Suprapubic skin (tissue), 4 donors: ENCODE measurements at places on chromosomes 5 and 9.

DNA sequence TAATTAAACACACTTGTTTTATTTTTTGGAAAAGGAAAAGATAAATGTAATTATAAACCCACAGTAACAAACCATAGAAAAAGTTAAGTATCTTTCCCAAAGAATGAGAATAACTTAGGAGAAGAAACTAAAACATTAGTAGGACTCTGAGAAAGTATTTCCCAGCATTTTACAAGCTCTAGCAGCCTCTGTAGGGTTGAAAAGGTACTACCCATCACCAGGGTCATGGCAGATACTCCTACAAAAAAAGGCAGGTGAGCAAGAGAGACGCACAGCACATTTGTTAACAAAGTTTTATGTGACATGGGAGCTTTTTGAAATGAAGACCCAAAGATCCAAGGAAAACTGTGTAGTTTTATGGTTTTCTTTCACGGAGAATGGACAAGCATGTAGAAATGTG is 77.7 kb upstream of the FAM169A start:
- DNase-seq, result no peak
- H3K27ac ChIP-seq, result no peak overlapping the region
- H3K4me3 ChIP-seq, result no peak overlapping the region
- no peaks in the 10 kb centered on the region for H3K4me1 ChIP-seq

- DNase-seq, result no peak
- no peak overlapping the region for H3K4me3 ChIP-seq
- no peaks in the 10 kb centered on the region for H3K36me3 ChIP-seq
- H3K27me3 ChIP-seq, result no peaks in the 10 kb centered on the region
- no peaks in the 10 kb centered on the region for H3K4me1 ChIP-seq
- H3K27ac ChIP-seq, result no peak overlapping the region
Measured at GRCh38 chr5:100232736-100233135, 302.4 kb upstream of the FAM174A start.

- H3K4me3 ChIP-seq, result no peak overlapping the region
- no peaks in the 10 kb centered on the region for H3K4me1 ChIP-seq
- no peaks in the 10 kb centered on the region for H3K27me3 ChIP-seq
- H3K27ac ChIP-seq, result no peak overlapping the region
Measured at GRCh38 chr5:117072439-117072838, 497.8 kb upstream of the SEMA6A start.

DNA sequence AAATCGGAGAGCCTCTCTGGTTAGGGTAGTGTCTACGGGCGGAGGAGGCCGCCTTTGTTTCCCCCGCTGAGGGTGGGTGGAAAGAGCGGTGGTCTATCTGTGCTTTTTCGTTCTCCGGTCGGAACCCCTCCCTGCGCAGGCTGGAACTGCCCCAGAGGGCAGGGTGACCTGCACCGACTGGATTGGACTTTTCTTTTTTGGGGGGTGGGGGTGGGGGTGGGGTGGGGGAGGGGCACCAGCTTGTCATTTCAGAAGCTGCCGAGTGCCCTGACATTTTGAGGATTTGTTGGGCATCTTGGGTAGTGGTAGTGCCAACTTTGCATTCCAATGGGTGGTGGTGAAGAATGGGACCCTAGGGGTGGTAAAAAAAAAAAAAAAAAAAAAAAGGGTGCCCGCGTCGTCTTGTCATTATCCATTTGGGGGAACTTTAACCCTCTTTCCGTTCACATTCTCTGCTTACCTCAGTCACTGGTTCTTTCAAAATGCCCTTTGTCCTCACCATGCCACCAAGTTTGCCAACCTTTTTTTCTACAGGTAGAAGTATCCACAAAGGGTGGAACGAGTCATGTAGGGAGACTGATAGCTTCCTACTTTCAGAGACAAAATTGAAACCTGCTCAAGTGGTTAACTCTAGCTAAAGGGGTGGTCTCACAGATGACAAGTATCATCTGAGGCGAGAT is 1.3 kb downstream of the UBE2R2 start:
- peak overlapping the region; percentile 96 for H3K4me3 ChIP-seq
- H3K27ac ChIP-seq, result peak overlapping the region; percentile 100
- no peaks in the 10 kb centered on the region for H3K27me3 ChIP-seq
- H3K36me3 ChIP-seq, result no peaks in the 10 kb centered on the region

GRCh38 chr9:806285-807156 is 35.0 kb upstream of the DMRT1 start:
- peaks cover 6% of the 10 kb centered on the region for H3K4me1 ChIP-seq
- H3K4me3 ChIP-seq, result no peak overlapping the region
- H3K27ac ChIP-seq, result no peak overlapping the region
- H3K27me3 ChIP-seq, result no peaks in the 10 kb centered on the region

GRCh38 chr5:160960592-160960991 is 108.6 kb upstream of the ATP10B start:
- H3K36me3 ChIP-seq, result no peaks in the 10 kb centered on the region
- H3K27me3 ChIP-seq, result no peaks in the 10 kb centered on the region
- no peak overlapping the region for H3K4me3 ChIP-seq
- peak overlapping the region; percentile 18 for H3K27ac ChIP-seq
- DNase-seq, result no peak
- peaks cover 22% of the 10 kb centered on the region for H3K4me1 ChIP-seq

GRCh38 chr5:32233696-32234447 is 59.8 kb upstream of the GOLPH3 start:
- H3K4me3 ChIP-seq, result no peak overlapping the region
- no peaks in the 10 kb centered on the region for H3K27me3 ChIP-seq
- H3K36me3 ChIP-seq, result peaks cover 55% of the 10 kb centered on the region
- H3K4me1 ChIP-seq, result peaks cover 29% of the 10 kb centered on the region
- peak overlapping the region; percentile 74 for H3K27ac ChIP-seq
- peak; percentile 68 for DNase-seq

- H3K27ac ChIP-seq, result no peak overlapping the region
- no peaks in the 10 kb centered on the region for H3K27me3 ChIP-seq
- DNase-seq, result no peak
- H3K4me3 ChIP-seq, result no peak overlapping the region
Measured at GRCh38 chr9:2679011-2679410, 38.3 kb upstream of the KCNV2 start.

DNA sequence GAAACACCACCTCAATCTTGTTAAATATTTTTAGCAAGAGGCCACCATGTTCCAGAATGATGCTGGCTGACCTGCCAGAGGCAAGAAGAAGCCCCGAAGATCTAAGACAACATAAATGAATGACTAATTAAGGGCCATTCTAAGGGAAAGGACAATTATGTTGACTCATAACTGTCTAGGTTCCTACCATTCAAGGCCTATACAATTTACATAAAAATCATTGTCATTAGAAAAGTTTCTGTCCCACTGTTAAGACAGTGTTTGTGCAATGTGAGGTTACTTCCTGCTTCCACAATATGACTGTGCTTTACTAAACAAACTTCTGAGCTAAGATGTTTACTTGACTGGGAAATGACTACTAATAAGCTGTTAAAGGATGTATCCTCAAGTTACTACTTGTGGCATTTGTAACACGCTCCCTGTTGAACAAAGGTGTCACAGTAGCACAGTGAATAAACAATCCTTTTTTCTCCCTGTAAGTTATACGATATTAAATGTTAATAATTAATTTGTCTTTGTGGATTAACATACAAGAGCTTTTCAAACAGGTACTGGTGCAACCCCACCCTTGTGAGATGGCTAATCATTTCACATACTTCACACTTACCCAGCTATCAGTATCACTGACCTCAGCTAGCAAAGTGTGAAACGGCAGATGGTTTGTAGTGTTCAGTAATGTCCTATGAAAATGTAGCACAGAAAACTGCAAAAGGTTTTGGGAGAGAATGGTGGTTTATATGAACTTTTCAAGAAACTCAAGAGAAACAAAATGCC is 195.8 kb downstream of the EFNA5 start:
- no peak for DNase-seq
- H3K4me1 ChIP-seq, result peaks cover 75% of the 10 kb centered on the region
- no peak overlapping the region for H3K4me3 ChIP-seq
- peak overlapping the region; percentile 45 for H3K27ac ChIP-seq
- H3K27me3 ChIP-seq, result no peaks in the 10 kb centered on the region
- H3K36me3 ChIP-seq, result no peaks in the 10 kb centered on the region

- DNase-seq, result no peak
- no peaks in the 10 kb centered on the region for H3K27me3 ChIP-seq
- H3K27ac ChIP-seq, result no peak overlapping the region
- H3K4me1 ChIP-seq, result peaks cover 36% of the 10 kb centered on the region
- no peaks in the 10 kb centered on the region for H3K36me3 ChIP-seq
Measured at GRCh38 chr9:71515107-71515506, 253.2 kb downstream of the CEMIP2 start.

- H3K4me3 ChIP-seq, result peak overlapping the region; percentile 16
- H3K27ac ChIP-seq, result no peak overlapping the region
- no peaks in the 10 kb centered on the region for H3K27me3 ChIP-seq
- H3K36me3 ChIP-seq, result no peaks in the 10 kb centered on the region
- DNase-seq, result no peak
Measured at GRCh38 chr5:35248843-35249780, 18.8 kb upstream of the PRLR start.

GRCh38 chr9:81499021-81499454 is 190.3 kb downstream of the TLE1 start:
- H3K27me3 ChIP-seq, result no peaks in the 10 kb centered on the region
- peak overlapping the region; percentile 26 for H3K27ac ChIP-seq
- peaks cover 8% of the 10 kb centered on the region for H3K4me1 ChIP-seq
- DNase-seq, result no peak
- H3K36me3 ChIP-seq, result no peaks in the 10 kb centered on the region

DNA sequence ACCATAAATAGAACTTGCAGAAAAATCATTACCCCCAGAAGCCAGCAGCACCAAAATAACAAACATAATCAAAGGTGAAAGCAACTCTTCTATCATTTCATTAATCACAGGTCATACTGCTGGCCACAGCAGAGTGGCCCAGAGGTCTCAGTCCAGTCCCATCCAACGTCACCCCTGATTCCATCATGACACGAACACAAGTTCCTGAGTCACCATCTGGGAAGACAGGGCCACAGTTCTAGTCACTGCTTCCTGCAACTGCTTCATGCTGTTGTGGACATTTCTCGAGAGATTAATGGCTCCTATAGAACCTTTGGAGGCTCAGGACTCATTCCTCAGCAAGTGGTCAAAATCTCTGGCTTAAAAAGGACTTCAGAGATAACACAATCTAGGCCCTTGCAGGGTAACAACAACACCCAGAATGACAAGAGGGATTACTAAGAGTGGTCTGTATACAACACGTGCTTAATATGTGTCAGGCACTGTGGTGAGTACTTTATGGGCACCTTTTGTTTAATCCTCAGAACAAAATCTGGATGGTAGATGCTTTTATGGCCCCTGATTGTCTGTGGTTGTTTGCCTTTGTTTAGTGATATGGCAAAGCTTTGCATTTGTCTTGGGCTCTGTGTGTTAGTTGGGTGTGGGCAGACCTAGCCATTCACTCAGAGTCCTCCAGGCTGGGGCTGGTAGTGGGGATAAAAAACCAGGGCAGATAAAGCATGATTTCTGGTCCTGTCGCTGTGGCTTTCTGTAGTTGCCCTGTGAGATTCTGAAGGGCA is 184.3 kb downstream of the DAB2IP start:
- no peak overlapping the region for H3K4me3 ChIP-seq
- H3K27ac ChIP-seq, result no peak overlapping the region
- no peaks in the 10 kb centered on the region for H3K27me3 ChIP-seq
- H3K36me3 ChIP-seq, result no peaks in the 10 kb centered on the region
- DNase-seq, result no peak

DNA sequence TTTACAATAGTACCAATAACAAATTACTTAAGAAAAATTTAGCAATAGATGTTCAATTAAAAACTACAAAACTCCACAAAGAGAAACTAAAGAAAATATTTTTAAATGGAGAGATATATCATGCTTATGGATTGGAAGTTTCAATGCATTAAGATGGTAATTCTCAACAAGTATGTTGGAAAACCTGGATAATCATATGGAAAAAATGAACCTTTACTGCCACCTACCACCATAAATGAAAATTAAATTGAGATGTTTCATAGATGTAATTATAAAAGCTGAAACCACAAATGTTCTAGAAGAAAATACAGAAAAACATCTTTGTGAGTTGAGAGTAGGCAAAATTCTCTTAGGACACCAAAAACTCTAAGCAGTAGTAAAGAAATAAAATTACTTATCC is 121.7 kb downstream of the ANKRD18B start:
- no peak overlapping the region for H3K4me3 ChIP-seq
- H3K36me3 ChIP-seq, result no peaks in the 10 kb centered on the region
- H3K4me1 ChIP-seq, result no peaks in the 10 kb centered on the region
- no peak for DNase-seq
- no peak overlapping the region for H3K27ac ChIP-seq
- peaks cover 22% of the 10 kb centered on the region for H3K27me3 ChIP-seq

DNA sequence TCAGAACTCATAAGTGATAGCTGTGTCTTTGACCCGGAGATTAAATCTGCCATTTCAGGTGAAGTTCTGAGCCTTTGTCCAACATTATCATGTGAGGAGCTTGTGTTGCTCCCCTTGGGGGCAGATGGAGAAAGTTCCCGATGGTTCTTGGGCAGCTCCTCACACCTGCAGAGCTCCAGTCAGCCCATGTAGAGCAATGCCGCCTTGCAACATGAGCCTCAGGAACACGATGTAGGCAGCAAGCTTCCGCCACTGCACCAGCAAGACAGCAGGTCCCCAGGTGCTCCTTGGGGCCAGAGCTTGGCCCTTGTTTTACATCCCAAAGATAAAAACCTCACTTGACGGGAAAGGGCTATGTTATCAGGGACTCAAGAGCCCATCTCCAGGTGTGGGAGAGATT is 292.7 kb downstream of the IRX1 start:
- H3K4me3 ChIP-seq, result no peak overlapping the region
- H3K27me3 ChIP-seq, result no peaks in the 10 kb centered on the region
- no peak for DNase-seq
- H3K4me1 ChIP-seq, result no peaks in the 10 kb centered on the region

GRCh38 chr9:91734371-91734981 is 215.6 kb downstream of the ROR2 start:
- peak; percentile 77 for DNase-seq
- peaks cover 7% of the 10 kb centered on the region for H3K4me1 ChIP-seq
- H3K4me3 ChIP-seq, result no peak overlapping the region
- peaks cover 13% of the 10 kb centered on the region for H3K36me3 ChIP-seq
- H3K27me3 ChIP-seq, result no peaks in the 10 kb centered on the region
